Fibroblast of mammary gland (primary cell): ENCODE measurements at places on chromosomes 5 and 9.
A peak's percentile ranks its signal among the peaks of the same experiment; 100 is the strongest.

DNA sequence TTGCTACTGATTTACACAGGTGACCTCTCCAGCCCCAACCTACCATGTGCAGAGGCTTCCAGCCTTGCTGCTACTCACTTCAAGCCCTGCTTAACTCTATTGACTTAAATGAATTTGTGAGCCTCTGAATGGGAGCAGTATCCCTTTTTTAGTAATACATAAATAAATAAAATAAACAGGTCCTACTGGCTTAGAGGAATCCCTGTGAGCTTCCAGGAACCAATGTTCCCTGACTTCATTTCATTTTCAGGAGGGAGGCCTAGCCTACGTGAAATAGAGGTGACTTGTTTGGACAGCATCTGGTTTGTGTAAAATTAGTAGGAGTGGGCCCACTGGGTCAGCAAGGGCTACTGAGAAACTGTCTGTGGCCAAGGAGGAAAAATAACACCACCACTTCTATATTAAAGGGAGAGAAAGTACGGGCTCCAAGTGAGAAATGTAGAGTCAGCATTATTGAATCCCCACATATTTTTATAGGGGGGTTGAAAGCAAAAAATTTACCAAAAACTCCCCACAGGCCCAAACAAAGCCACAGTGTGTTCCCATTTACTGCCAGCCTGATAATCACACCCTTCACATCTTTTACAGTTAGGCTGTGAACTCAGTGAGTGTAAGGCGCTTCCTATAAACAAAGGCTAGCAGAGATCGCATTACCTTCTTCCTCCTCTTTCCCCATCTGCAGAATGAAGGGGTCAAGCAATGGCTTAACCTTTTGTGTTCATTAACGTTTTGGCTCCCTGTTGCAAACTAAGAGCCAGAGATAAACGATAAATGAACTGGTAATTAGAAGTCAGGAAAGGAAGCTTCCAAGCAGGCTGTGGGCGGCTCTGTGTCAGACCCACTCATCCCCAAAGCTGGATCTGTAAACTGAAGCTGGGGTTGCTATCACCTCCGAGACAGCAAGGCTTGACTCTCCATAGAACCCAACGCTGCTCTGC lies 138.8 kb upstream of the LIFR start:
- DNase-seq: peak; percentile 21

DNA sequence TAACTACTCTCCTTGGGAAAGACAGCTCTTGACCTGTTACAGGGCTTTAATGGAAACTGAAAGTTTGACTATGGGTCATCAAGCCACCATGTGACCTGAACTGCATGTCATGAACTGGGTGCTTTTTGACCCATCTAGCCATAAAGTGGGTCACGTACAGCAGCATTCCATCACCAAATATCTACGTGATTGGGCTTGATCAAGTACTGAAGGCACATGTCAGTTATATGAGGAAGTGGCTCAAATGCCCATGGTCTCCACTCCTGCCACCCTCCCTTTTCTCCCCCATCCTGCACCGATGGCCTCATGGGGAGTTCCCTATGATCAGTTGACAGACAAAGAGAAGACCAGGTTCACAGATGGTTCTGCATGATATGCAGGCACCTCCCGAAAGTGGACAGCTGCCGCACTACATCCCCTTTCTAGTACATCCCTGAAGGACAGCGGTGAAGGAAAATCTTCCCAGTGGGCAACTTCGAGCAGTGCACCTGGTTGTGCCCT lies 7.3 kb upstream of the FCN1 start:
- no peak for DNase-seq

GRCh38 chr9:93962561-93963440 lies 7.6 kb upstream of the BARX1 start:
- peak; percentile 81 for DNase-seq

DNA sequence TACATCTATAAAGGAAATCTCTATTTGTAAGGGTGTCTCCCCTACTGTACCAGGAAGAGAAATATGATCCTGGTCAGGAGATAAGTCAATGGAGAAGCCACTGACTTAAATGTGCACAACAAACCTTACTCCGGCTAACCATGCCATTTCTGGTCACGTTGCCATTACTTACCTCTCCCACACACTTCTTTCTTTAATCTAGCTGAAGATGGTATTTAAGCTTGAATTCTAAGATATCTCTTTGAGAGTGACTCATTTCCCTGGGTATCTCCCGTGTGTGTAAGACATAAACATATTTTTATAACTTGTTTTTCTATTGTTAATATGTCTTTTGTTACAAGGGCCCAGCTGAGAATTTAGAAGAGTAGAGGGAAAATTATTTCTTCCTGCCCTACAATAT lies 296.6 kb downstream of the SEMA5A start:
- no peak for DNase-seq

DNA sequence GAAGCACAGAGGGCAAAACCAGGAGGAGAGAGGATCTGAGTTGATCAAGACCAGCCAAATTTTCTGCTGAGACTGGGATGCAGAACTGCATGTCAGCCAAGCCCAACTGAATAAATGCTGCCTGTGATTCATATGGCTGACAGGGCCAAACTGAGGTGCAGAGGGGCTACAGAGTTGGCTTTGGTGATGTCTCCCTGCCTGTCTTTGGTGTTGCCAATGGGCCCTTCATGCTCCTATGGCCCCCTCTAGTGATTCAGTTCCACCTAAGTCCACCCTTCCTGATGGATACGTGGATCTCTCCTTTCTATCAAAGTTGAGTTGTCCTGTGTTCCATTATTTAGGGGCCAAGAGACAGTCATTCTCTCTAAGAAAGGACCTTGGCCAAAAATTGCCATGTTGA lies 163.6 kb upstream of the TLE4 start:
- no peak for DNase-seq

GRCh38 chr5:127440831-127441230 lies 76.6 kb upstream of the PRRC1 start:
- peak; percentile 61 for DNase-seq

- DNase-seq: peak; percentile 34
Measured at GRCh38 chr9:110153431-110153830, 54.5 kb downstream of the C9orf152 start.

GRCh38 chr5:40041452-40041851 lies 616.7 kb upstream of the DAB2 start:
- DNase-seq: no peak

DNA sequence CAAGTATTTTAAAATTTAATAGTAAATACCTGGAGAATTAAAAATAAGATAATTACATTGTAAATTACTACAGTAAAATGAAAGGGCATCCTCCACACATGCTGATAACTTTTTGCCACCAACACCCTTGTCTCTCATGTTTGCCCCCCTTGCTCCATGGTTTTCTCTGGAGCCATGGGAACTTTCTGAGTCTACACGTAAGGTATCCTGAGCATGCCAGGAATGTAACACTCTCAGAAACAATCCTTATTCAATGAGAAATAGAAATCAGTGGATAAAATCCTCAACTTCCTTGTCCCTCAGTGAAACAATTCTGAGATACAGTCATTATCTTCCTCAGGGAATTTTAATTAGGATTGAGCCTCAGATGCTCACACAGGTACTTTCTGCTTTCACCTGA lies 108.9 kb downstream of the IZUMO3 start:
- no peak for DNase-seq

- DNase-seq: peak; percentile 19
Measured at GRCh38 chr5:76836585-76836984, 13.2 kb upstream of the S100Z start.

DNA sequence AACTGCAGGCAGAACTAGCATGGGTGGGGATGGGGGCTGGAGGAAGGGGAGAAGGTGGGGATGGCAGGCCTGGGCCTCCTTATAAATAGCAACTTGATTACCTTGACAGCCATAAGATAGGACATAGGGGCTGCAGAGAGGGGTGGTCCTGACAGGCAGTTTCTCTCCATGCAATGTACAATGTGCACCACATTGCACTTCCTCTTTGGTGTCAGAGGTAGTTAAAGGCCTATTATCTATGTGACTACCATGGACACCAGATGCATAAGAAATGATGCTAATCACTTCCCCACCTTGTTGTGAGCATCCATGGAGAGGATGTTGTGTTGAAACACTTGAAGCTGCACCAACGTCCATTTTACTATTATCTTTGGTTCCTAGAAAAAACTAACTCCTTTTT lies 20.2 kb upstream of the SUB1 start:
- DNase-seq: no peak

GRCh38 chr5:61055434-61056006 lies 106.7 kb downstream of the SMIM15 start:
- DNase-seq: peak; percentile 70

- DNase-seq: no peak
Measured at GRCh38 chr5:139393497-139394122, 1.3 kb downstream of the PROB1 start.

- DNase-seq: no peak
Measured at GRCh38 chr5:36658038-36658756, 51.8 kb downstream of the SLC1A3 start.

DNA sequence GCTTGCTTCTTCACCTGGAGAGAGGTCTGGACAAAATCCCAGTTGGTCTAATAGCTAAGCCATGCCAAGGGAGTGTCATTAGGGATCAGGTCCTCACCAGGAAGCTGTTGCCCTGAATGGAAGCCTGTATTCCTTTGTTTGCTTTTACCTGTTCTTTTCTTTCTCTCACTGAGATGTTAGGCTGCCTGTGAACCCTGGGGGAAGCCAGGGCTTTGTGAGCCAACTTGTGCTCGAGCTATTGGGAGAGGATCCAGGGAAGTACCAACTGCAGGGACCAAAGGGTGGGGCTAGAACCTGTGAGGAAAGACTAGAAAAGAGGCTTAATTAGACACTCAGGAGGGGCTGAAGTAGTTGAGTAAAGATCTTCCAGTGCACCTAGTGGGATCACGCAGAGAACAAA lies 451.2 kb upstream of the TLE4 start:
- DNase-seq: no peak

DNA sequence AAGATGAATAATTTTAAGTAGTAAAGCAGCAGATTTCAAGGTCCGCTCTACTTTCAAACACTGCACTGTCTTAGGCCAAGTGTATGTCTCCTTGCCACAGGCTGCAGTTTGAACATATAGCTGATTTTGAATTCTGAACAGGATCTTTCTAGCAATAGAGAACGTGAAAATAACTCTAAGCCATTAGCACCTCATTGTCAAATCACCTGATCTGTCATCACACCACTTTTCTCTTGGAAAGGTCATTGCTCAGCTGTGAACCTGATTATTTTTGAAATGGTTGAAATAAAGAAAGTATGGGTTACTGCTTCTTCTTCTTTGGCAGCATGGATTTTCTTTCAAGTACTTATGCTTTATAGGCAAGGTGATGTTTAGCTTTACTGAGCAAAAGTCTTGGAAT lies 357.0 kb upstream of the RORB start:
- DNase-seq: no peak

GRCh38 chr9:117355542-117355941 lies 59.3 kb downstream of the ASTN2 start:
- no peak for DNase-seq

DNA sequence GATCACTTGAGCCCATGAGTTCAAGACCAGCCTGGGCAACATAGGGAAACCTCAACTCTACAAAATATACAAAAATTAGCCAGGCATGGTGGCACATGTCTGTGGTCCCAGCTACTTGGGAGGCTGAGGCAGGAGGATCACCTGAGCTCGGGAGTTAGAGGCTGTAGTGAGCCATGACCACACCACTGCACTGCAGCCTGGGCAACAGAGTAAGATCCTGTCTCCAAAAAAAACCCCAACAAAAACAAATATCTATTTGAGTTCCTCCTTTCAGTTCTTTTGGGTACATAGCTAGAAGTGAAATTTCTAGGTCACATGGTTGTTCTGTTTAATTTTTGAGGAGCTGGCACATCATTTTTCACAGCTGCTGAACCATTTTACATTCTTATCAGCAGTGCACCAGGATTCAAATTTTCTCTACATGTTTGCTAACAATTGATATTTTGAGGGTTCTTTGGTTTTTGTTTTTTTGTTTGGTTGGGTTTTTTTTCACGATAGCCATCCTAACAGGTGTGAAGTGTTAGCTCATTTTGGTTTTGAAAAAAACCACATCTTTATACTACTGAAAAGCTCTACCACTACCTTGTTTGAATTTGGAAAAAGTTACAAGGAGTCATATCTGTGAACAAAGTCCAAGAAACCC lies 176.9 kb upstream of the SLC12A2 start:
- no peak for DNase-seq

- no peak for DNase-seq
Measured at GRCh38 chr9:137948642-137949041, 71.1 kb downstream of the CACNA1B start.

GRCh38 chr9:110912419-110913291 lies 125.6 kb downstream of the LPAR1 start:
- DNase-seq: peak; percentile 92

- DNase-seq: no peak
Measured at GRCh38 chr5:80837679-80838078, 122.5 kb upstream of the RASGRF2 start.

DNA sequence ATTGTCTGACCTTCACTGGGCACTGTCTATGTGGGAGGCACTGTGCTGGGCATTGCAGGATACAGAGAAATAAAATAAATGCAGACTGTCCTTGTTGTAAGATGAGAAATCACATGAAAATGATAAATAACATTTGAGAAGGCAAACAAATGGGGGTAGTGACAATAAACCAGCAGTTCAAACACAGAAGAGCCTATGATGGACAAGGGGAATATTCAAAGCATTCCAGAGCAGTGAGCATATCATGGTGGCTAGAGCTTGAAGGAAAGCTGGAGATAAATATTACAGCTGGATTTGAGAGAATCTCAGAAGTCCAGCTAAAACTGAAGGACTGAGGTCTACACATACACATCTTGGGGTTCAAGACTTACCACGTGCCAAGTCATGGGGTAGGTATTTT lies 209.9 kb downstream of the ASTN2 start:
- DNase-seq: no peak

DNA sequence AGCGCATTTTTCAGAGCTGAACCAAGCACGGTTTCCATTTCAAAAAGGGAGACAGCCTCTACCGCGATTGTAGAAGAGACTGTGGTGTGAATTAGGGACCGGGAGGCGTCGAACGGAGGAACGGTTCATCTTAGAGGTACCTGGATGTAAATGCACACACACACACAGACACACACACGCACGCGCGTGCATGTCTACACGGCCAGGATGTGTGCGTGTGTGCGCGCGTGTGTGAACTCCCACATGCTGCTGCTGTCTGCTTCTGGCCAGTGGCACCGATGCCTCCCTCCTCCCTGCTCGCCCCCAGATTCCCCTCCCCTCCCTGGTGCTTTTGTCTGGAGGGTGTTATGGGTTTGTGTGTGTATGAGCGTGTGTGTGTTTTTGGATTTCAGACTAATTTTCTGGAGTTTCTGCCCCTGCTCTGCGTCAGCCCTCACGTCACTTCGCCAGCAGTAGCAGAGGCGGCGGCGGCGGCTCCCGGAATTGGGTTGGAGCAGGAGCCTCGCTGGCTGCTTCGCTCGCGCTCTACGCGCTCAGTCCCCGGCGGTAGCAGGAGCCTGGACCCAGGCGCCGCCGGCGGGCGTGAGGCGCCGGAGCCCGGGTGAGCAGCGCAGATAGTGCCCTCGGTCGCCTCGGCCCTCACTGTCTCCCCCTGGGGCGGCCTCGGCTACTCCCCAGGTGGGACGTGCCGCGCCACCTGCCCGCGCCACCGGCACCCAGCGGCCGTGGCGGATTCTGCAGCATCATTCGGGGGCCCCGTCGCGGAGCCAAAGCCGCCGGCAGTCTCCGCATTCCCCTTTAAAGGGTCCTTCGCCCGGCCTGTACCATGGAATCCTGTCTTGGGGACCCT lies at the start of gene NTRK2:
TSS of gene NTRK2 (plus strand) at position 442 of the 850 bp plus-strand sequence. CDS start 1,020 bp downstream, outside the sequence.
- DNase-seq: peak; percentile 4

GRCh38 chr5:131959906-131960305 lies 14.4 kb upstream of the MEIKIN start:
- no peak for DNase-seq

- no peak for DNase-seq
Measured at GRCh38 chr5:80034962-80035821, at the start of gene THBS4. Gene THBS4 (plus strand): TSS chr5:80035348. CDS start chr5:80035538, 190 bp downstream.
